Islet precursor cell (in vitro differentiated cells): ENCODE measurements at places on chromosomes 4 and X.

DNA sequence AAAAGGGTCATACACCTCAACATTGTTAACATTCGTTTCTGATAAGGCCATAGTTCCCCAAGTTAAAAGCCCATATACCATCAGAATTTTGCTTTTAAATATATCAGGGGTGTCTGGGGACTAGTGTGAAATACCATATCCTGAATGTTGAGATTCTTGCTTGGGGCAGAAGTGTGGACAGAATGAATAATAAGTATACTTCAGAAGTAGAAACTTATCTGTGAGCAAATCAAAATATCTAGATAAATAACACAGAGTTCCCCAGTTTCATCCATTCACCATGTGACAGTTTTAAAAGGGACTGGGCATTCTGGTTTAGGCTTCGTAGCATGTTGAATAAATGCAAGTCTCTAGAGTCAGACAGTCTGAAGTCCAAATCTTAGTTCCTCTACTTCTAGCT lies 110.5 kb downstream of the CHRNA9 start:
- no peak for DNase-seq

DNA sequence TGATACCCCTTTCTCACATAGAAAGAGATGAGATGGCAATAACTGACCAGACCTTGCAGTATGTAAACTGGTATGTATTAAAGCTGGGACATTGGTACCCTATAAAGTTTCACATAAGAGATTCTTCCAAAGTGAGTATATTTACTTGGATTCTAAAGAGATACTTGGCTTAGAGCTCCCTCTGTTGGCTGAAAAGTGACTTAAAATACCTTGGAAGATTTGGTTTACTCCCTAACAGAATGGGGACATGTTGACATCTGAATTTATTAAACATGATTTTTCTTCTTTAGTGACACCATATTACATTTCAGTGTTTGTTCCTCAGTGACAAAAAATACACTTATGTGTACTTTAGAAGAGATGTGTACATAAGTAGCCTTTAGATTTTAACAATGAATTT lies 47.9 kb upstream of the RGN start:
- DNase-seq = no peak

GRCh38 chr4:137609718-137610430 lies 77.6 kb upstream of the PCDH18 start:
- no peak for DNase-seq

GRCh38 chr4:181741513-181741912 lies 501.7 kb upstream of the TENM3 start:
- no peak for DNase-seq

- no peak for DNase-seq
These were observed 84.4 kb downstream of the SCFD2 start for GRCh38 chr4:53281438-53281837.

GRCh38 chrX:6012357-6012756 lies 216.3 kb downstream of the NLGN4X start:
- no peak for DNase-seq

- no peak for DNase-seq
These were observed 886.8 kb downstream of the NLGN4X start for GRCh38 chrX:5341902-5342301.

DNA sequence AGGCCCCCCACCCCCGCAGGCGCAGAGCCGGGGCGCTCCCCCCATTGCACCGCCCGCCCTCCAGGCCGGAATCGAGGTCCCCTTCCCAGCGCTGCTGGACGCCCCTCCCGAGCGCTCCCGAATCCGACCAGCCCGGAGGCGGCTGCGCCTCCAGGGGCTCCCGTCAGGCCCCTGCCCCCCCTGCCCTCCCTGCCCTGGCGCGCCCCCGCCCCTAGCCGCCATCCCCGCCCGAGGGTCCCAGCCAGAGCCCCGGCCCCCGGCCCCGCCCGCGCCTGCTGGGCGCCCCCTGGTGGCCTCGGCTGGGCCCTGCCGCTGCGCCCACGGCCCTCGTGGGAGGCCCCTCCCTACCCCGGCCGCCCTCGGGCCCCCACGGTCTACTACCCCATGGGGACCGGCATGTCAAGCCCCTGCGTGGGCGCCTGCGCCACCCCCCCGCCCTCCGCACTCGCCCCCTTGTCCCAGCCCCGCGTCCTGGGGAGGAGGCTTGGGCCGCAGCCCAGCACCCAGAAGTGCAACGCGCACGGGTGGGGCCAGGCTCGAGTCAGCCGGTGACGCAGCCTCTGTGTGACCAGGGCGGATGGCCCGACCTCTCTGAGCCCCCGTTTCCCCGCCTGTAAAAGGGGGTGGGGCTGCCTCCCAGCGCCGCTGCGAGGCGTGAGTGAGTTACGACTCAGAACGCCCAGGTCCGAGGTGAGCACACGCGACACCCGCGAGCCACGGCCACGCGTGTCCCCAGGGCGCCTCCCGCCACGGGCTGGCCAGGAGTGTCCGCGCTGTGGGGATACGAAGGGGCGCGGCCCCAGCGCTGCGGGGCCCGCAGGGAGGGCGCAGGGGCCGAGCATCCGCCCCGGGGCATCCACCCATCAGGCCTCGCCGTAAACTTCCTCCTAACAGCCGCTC lies 104.9 kb downstream of the FAM53A start:
- DNase-seq = peak; percentile 86

- DNase-seq = no peak
These were observed 17.5 kb upstream of the GPRASP2 start for GRCh38 chrX:102694749-102695148.

DNA sequence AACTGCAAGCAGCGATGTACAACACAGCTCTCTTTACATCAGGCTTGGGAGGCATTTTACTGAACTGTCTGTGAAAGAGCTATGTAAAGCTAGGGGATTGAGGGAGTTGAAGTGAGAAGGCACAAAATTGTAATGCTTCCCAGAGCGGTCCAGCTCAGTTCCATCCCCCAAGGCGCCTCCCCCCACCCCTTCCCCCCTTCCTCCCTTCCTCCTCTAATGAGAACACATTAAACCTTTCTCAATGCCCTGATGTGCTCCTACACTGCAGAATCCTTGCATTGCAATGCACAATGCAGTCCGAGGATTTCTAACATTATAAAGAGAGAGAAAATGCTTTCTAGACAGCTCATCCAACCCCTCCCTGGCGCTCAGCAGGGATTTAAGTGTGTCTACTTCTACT lies 73.9 kb downstream of the CXXC4 start:
- DNase-seq = peak; percentile 62

DNA sequence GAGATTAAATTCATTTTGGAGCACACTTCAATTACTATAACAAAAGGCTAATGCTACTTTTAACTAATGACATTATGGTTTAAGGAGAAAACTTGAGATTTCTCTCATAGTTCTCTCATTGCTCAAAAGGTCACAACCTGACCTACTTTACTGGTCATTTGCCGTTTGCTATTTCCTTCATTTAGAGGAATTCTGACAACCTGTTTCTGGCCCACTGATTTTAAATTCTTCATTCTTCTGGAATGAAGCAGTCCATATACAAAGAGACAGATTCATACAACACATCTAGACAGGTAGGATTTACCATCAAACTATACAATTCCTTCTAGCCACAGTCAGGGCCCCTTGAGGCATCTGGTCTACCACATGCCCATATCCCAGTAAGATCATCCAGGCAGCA lies 14.2 kb downstream of the RNF150 start:
- no peak for DNase-seq

GRCh38 chr4:85806334-85806733 lies 331.4 kb downstream of the ARHGAP24 start:
- DNase-seq = no peak

GRCh38 chrX:49268702-49269009 lies 937 bp upstream of the PPP1R3F start:
- no peak for DNase-seq
